ENCODE measurements at places on chromosomes 12 and 14.

DNA sequence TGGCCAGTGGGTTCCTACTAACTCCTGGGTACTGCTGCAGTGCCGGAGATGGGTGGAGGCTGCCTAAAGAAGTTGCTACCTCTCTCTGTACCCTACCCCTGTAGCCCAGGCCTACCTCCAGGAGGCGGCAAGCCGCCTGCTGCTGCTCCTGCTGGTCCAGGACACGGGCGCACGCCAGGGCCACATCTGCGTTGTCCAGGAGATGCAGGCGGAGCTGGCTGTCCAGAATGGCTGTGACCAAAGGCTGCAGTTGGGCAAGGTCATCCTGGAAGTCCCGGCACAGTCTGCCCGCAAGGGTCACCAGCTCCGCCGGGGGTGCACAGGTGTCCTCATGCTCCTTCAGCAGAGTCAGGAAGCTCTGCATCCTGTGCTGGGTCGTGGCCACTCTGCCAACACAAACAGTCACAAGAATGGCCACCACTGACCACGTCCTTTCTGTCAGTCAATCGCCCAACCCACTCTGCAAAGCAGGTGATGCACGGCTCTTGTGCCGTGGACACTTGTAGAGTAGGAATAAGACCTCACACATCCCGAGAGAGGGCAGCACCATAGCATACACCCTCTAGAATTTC, 1.6 kb downstream of the ANHX start:
- no peak for DNase-seq

DNA sequence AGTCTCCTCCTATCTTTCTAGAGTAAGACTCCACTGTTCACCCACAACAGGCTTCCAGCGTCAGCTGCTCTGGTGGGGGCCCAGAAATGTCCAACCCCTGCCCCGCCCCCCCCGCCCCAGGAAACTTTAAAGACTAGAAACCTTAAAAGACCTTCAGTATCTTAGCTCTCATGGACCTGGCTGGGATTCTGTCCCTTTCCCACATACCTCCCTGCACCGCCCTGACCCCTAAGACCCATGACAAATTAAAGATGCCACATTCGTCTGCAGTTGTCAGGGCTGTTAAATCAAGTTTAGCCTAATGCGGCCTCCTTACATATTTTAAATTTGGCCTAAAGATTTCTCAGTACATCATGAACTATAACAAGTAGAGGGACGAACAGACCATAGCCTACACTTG, 10.0 kb upstream of the SERPINA10 start:
- DNase-seq = no peak

DNA sequence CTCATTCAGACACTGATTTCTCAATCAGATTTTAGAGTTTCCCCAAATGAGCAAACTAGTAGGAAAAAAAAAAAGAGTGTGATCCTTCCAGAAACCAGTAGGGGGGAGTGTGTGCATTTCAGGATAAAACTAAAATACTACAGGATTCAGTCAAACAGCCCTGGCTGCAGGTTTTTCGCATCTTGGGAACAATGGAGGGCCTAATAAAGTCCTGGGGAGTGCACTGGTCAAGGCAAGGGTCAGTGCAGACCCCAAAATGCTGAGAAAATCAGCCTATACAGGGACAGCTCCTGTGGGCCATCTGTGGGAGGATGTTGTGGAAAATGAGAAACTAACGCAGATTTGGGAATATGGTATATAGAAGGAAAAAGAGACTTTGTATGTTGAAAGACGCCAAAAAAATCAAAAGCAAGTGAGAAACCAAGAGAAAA, 22.2 kb upstream of the ABCD4 start:
- DNase-seq = no peak

- no peak for DNase-seq
Observed at GRCh38 chr14:49196327-49196726, 389.9 kb downstream of the RPS29 start.

GRCh38 chr14:99572173-99572999, 31.6 kb downstream of the CCDC85C start:
- DNase-seq = no peak

GRCh38 chr12:58602179-58602578, 318.1 kb downstream of the LRIG3 start:
- DNase-seq = no peak
